CD4-positive, alpha-beta T cell treated with Interleukin-10 for 1 hour (primary cell): ENCODE measurements at places on chromosomes 2 and 18.
A peak's percentile ranks its signal among the peaks of the same experiment; 100 is the strongest.

DNA sequence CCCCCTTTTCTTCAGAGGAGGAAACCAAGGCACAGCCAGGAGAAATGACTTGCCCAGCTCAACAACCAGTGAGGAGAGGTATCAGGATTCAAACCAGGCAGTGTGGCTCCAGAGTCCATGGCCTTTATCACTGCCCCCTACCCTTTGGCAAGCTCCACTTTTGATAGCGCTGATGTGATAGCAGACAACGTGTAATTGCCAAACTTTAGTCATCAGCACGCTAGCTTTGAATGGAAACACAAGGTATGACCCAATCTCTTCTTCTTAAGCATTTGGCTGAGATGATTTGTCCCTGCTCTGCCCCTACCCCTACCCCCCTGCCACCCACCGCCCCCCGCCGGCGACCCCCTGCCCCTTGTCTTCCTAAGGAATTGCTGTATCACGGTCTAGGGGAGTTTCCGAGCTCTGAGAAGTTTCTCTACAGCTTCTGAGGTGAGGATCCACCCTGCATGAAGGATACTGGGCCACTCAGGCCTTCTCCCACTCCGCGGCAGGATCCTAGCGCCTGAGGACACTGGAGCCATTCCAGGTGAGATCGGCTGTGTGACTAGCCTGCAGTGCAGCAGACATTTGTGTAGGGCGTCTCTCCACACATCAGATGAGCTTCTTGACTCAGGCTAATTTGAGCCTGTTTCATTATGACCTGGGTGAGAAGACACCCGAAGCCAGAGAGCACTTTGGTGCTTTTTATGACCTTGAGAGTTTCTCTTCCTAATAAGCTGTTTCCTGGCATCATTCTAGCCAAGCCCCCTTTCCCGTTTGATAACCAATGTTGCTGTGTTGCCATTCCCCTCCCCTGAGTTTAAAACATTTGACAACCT, 75.1 kb upstream of the MAP4K4 start:
- peak; percentile 9 for DNase-seq

GRCh38 chr2:208939852-208940251, 484.0 kb upstream of the MAP2 start:
- no peak for DNase-seq

DNA sequence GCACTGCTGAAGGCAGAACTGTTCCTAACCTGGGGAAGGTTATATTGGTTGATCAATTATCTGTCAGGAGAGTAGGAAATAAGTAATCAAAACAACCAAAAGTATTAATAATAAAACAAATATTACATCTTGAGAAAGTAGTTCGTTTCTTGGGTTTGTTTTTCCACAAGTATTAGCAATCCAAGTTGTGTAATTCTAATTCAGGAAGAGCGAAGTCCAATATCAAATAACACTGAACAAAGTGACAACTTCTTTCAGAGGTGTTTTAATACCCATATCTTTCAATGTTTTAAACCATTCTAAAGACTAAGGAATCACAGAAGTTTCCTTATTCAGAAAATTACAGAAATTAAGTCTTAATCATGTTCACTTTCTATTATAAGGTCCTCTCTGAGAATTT, 34.6 kb upstream of the NFU1 start:
- no peak for DNase-seq

DNA sequence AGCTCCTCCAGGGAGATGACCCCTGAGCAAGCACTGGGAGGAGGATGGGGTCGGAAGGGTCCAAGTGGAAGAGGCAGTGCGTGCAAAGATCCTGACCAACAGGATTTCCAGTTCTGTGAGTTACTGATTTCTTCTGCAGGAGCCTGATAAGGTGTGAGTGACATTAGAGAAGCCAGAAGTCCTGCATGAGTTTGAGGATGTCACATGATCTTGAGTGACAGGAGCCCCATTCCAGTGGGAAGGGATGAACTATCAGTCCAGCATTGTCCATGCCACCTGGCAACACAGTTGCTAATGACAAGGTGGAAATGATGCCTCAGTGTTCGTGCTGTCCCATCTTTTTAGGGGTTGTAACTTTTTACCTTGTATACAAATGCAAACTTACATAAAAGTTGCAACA, 285.1 kb upstream of the HDAC4 start:
- no peak for DNase-seq

DNA sequence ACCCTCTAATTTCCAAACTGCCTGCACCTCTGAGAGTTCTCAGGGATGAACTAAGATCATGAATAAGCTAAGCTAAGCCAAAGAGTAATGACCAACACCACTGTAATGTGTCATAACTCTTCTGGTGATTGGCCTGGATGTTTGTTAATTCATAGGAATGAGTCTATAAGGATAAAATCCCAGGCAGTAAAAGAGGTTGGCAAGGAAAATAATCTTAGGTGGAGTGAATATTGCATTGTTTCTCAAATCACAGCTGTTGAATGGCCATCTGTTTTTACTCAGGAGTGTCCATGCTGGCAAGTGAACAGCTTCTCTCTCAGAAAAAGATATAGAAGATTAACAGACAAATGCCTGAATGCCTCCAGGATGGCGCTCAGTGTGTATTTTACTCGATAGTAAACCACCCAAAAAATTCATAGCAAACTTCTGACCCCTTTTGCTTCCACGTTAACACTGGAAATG, 60.8 kb upstream of the GLS start:
- no peak for DNase-seq

DNA sequence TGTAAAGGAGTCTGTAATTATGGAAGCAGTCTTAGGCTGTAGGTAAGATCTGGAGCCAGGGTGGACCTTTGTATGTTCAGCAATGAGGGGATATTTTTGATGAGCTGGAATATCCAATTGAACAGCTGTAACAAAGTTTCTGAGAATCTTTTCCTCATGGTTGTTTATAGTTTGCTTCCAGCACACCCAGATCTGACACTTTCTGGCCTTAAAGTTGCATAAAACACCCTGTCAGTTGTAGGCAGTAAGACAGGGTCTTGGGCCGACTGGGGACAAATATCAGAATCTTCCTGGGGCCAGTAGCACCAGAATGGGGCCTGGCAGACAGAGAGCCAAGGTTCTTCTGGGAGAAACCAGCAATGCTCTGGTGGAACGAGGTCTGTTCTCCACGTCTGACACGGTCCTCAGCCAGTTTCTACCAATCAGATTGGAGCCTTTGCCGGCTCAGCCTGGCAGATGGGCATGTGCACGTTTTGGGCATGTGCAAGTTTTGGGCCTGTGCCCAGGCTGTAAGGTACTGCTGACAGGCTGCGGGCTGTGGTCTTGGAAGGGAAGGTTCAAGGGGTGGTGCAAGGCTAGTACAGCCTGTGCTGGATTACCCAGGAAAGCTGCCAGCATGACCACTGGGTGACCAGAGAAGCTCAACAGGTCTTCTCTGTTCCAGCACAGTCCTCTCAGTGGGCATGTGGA, 89.8 kb downstream of the PRKCE start:
- no peak for DNase-seq

DNA sequence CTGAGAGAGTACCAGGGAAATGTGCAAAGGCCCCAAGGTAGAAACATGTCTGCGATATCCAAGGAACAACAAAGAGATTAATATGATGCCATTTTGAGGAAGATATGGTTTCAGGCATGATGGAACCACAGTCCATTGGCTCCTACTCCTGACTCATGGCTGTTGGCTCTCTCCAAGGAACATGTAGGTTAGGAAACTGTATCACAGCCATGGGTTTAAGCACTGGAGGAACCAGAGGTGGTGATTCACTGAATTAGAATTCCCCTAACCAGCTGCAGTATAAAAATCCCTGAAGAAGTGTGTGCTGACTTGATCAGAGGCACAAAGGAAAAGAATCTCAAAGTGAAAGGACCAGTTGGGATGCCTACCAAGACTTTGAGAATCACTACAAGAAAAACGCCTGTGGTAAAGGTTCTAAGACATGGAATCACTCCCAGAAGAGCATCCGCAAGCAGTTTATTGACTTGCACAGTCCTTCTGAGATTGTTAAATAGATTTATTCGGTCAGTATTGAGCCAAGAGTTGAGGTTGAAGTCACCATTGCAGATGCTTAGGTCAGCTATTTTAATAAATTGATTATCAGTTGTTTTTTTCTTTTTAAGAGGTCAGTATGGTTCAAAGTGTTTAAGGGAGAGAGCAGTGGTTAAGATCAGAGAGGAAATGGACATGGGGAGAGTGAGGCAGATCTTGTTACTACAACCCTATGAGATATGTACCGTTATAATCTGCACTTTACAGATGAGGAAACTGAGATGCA, 110.7 kb upstream of the OTX1 start:
- no peak for DNase-seq

GRCh38 chr2:200962811-200963123, 693 bp downstream of the ORC2 start:
- no peak for DNase-seq

GRCh38 chr2:118202707-118203303, 114.5 kb downstream of the INSIG2 start:
- DNase-seq: peak; percentile 62

DNA sequence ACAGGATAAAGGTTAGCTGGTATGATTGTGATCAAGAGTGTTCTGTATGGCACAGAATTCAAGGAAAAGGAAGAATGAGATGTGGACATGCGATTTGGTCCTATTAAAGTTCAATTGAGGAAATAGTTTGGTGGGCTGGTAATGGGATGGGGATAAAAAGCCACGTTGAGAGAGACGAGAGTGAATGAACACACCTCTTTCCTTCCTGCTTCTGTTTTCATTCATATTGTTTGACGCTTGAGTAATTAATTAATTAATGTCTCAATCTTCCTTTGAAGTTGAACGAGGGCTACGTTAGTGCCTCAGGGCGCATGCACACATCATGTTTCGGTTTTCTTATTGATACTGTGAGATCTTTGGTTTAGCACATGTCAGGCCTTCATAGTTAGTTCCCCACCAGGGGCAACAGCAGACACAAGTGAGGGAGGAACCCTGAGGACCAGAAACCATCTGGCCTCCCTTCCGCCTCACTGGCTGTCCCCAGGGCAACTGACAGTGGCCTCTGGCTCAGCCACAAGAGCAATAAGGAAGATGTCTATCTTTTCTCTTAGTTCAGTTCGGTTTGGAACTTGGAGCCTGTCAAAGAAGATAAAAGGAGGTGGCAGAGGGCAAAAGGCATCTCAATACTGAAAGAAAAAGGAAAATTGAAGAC, 116.0 kb downstream of the LIPG start:
- DNase-seq: no peak

GRCh38 chr2:85718009-85718391, 23.8 kb downstream of the GNLY start:
- no peak for DNase-seq

DNA sequence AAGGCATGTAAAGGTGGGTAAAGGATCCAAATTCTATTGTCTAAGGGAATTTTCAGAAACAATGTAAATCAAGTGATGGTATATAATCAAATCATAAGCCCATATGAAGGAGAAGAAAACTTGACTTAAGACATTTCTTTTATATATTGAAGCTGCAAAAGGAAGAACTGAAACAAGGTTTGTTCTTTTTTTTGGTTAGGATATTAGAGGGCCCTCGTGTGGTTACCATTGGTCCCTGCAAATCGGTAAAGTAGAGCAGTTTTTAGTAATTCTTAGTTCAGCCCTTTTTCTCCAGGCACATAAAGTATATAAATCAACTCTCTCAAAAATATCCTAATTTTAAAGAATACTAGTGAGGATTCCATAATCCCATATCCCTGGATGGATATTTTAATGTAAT, 105.6 kb upstream of the STK17B start:
- peak; percentile 72 for DNase-seq

DNA sequence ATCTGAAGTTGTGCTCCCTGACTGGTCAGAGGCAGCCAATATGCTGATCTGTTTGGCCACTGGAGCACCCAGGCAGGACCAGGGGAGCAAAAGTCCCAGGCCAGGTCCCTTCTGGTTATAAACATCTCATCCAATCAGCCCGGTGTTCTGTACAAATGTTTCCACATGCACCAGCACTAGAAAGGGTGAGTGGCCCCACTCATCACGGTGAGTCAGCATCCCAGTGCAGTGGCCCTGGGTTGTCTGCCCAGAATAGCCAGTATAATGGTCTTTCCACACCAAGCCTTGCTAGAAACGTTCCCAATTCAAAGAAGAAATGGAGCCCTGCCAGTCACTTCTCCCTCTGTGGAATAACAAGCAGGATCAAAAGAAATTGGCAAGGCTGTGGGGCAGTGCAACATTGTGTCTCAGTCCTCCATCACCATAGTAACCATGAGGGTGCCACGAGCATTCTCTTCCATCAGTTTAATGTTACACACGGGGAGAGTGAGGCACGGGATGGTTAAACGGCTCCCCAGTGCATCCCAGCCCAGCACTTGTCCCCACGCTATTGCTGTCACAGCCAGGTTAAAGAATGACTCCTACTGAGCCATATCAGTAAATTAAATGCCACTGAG, 174.9 kb downstream of the SEPTIN10 start:
- DNase-seq: no peak

DNA sequence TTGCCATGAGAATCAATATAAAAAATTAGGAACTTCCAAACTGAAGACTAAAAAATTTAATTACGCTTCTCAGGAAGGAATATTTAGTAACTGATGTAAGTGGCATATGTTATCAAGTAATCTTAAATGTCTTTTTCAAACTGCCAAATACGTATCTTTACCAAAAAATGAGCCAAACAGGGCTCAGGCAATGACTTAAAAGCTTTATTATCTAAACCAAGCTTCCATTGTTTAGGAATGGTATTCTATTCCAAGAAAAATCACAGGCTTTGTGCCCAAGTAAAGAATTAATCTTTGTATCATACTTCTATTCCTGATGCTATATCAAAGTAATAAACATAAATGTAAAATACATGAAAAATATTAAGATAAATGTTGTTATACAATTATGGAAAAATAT, 71.7 kb upstream of the GRB14 start:
- DNase-seq: no peak
